ENCODE measurements at places on chromosomes 4 and X. TPM values are rescaled to one million over a fixed set of nuclear protein-coding genes. Genes with fewer than 3 reads are reported as not detected.
A peak's percentile ranks its signal among the peaks of the same experiment; 100 is the strongest.

The PDGFRA gene
- not detected for total RNA-seq

The UNC5C gene
- not detected for total RNA-seq

The NLRP2B gene
- not detected for total RNA-seq

The ZCCHC13 gene
- not detected for total RNA-seq

DNA sequence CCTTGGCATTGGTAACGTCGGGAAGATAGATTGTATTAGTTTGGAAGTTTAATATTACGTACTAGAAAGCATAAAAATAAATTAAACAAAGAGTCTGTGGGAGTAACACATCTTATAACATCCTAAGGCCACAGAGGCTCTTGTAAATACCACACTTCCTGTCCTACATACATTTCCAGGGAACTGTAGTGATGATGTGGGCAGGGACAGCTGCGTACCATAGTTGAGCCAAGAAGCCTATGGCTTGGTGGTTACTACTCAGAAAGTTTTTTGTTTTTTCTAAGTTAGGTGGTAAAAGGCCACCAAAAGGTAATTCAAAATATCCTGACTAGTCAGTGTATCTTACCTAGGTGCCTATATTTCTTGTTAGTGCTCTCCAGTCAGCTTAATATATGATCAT is 4.6 kb upstream of the ANKRD50 start:
- no peak for DNase-seq

DNA sequence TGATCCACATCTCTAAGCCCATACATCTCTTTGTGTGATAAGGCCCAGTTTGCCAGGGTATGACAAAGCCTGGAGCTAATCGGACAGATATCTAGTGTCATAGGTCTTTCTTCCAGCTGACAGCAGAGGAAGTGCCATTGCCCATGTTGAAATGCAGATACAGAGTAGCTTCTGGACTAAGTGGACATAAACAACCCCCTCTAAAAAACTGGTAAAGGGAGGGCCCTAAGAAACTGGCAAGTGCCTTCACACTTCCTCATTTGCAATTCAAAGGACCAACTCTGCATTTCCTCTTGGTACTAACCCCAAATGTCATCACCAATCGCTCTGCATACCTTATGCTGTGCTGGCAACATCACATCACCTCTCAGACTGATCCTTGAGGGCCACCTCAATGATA is 20.8 kb downstream of the ARHGEF6 start:
- DNase-seq: peak; percentile 23

DNA sequence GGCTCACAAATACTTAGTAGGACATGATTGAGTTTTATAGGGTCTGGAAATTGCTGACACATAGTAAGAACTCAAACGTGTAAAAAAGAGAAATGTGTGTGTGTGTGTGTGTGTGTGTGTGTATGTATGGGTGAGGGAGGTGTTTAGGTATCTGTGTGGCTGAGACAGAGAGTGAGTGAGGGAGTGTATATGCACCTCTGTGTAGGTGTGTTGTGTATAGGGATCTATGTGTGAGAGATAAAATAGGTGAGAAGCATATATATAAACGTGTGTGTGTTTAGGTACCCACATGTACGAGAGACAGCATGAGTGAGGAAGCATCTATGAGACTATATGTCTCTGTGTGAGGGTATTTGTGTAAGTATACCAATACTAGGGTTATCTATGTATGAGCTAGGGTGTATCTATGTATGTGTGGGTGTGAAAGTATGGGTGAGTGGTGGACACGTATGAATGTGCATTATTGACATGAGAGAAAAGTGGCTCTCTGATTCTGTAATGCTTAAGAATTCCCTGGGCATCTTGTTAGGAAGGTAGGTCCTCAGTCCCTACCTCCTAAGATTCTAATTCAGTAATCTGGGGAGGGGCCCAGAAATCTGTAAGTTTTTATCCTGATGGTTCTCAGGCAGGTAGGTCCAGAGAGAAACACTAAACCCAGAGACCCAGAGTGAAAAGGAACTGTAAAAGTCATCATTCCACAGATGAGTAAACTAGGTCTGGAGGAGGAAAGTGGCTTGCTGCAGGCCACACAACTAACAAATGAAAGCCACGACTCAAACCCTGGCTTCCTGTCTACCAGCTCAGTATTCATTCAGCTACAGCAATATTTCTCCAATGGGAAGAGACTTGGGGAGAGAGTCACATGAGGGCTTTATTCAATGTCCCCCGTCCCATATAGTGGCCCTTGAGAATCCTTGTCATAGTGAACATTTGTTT is 237.0 kb downstream of the IDS start:
- DNase-seq: no peak

GRCh38 chr4:74235135-74235534 is 73.1 kb upstream of the EPGN start:
- DNase-seq: no peak

GRCh38 chrX:115459883-115460880 is 100.8 kb upstream of the PLS3 start:
- DNase-seq: no peak

DNA sequence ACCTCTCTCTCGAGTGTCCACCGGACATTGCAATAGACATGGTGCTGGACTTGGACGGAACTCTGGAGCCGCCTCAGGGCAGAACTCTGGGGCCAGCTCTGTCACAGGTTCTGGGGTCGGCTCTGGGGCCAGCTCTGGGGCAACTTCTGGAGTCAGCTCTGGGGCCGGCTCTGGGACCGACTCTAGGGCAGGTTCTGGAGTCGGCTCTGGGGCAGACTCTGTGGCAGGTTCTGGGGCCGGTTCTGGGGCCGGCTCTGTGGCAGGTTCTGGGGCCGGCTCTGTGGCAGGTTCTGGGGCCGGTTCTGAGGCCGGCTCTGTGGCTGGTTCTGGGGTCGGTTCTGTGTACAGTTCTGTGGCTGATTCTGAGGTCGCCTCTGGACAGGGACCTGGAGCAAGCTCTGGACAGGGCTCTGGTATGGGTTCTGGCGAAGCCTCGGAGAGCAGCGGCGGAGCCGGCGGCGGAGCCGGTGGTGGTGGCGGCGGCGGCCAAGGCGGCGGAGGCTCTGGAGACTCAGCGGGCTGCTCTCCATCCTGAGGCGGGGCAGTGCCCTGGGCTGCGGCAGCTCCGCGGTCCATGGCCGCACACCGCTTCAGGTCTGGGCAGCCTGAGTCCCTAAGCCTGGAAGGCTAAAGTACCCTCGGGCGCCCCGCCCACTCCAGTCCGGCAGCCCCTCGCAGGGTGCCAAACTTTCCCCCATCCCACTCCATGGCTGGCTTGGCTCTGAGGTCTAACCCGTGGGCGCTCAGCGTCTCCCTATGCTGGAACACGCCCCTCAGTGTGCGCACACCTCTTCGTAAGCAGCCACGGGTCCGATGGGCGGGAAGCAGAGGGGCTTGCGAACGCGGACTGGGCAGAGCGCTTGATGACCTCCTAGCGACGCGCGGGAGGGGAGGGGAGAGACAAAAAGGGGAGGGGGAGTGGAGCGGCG is at the start of gene DGKK:
TSS of gene DGKK (minus strand) at position 723 of the 929 bp plus-strand sequence. CDS start at position 576, 147 bp downstream.
- DNase-seq: no peak

GRCh38 chr4:183852910-183853547 is 52.1 kb upstream of the STOX2 start:
- no peak for DNase-seq

DNA sequence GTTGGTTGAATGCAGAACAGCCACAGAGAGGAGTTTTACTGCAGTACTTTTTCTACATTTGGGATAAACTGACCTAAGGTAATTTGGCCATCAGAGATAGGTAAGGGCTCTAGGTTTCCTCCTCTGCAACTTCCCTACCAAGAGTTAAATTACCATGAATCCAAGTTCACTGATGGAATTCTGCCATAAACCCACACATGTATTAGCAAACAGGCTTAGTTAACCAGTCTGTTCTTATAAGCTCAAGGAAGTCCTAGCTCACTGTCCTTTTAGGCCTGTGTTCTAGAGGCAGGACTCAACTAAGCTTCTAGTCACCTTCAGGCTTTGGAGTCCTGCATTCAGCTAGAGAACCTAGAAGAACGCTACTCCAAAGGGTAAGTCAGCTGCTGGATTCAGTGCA is 4.0 kb downstream of the FAM114A1 start:
- no peak for DNase-seq

DNA sequence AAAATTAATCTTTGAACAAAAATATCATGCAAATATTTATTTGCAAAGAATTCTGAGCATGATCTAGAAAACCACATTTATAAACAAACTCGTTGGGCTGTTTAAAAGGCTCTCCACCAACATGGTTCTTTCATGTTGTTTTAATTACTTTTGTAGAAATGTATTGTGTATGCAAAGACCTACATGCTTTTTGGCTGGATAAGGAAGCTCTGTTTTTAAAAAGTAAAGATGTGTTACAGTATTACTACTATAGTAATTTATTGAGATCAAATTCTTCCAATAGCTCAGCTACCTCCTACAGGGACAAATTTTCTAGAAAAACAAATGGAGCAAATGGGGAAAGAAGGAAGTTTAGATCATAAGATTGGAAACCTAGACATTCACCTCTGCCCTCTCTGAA is 177.5 kb upstream of the TTC29 start:
- DNase-seq: no peak

Data from naive thymus-derived CD4-positive, alpha-beta T cell (primary cell).